ENCODE measurements at places on chromosomes 6 and 20. TPM values are rescaled to one million over a fixed set of nuclear protein-coding genes. Genes with fewer than 3 reads are reported as not detected.

- no peak for DNase-seq
Measured at GRCh38 chr20:6864740-6865139, 97.3 kb downstream of the BMP2 start.

GRCh38 chr20:59748619-59749191 lies 144.4 kb downstream of the PHACTR3 start:
- DNase-seq: no peak

GRCh38 chr6:168756009-168756634 lies 315.1 kb downstream of the SMOC2 start:
- no peak for DNase-seq

GRCh38 chr6:170276369-170277057 lies 14.4 kb downstream of the DLL1 start:
- DNase-seq: peak; percentile 71

DNA sequence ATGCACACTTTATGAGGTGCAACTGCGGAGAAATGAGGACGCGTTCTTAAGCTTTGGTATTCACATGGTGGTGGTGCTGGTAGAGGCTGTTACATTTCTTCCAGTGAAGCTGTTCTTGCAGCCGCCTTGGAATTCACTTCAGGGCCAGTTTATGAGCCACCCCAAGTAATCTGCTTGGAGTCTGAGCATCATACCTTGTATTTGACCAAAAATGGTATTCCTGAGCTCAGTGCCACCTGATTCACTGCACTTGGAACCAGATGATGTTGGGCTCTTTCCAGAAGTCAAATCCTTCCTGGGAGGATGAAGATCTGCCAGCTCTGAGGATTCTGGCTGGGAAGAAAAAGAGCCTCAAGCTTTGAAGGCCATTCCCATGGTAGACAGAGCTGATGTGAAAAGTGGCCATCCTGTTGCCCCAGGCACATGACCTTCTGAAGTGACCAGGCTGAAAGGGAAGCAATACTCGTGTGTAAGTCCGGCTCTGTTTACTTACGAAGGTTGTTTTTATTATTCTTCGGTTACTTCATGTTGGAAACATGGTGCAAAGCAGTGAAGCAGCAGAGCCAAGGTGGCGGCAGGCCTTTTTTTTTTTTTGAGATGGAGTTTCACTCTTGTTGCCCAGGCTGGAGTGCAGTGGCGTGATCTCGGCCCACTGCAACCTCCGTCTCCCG lies 7.7 kb downstream of the MANBAL start:
- DNase-seq: no peak

GRCh38 chr6:44065443-44066140 lies 61.7 kb downstream of the MRPL14 start:
- no peak for DNase-seq

GRCh38 chr6:133834472-133835170 lies 54.3 kb upstream of the TCF21 start:
- no peak for DNase-seq

DNA sequence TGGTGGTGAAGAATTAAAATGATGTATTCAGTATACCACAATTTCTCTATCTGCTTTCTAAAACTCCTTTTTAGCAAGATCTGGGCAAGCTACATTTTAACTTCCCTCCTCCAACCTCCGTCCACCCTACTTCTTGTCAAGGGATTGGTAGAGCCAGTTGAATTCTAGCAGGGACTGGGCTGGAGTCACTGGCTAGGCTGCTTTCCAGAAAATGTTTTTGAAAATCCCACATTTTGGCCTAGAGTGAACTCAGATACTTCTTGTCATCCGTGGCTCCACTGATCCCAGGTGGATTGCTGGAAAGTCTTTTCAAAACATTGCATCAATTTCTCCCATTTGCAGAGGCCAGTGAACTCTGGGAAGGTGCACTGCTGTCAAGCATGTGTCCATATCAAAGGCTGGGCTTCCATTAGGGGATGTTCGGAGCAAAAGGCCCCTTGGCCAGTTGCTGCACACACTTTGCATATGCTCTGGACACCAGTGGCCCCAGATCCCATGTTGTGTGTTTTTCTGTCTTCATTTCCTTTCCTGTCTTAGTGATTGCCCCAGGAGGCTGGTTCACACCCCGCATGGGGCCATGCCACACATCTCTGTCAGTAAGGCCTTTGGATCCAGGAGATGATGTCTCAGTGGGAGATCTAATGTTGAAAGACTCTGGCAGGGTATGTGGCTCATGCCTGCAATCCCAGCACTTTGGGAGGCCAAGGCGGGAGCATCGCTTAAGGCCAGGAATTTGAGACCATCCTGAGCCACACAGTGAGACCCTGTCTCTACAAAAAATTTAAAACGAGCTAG lies 11.3 kb upstream of the KCNK16 start:
- no peak for DNase-seq

DNA sequence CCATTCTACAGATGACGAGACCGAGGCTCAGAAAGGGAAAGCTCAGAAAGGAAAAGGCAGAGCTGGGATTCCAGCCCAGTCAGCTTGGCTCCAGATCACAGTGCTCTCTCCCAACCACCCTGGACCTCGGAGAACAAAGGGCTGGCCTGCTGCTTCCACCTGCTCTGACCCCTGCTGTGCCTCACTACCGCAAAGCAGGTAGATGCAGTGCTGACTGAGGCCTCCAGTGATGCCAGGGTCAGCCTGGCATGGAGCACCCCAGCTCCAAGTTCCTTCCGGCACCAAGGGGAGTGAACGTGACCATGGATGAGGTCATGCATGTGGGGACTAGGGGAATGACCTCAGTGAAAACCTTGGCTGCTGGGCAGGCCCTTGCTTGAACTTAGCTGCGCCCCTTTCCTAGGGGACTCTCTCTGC lies 20.7 kb upstream of the TLDC2 start:
- no peak for DNase-seq

DNA sequence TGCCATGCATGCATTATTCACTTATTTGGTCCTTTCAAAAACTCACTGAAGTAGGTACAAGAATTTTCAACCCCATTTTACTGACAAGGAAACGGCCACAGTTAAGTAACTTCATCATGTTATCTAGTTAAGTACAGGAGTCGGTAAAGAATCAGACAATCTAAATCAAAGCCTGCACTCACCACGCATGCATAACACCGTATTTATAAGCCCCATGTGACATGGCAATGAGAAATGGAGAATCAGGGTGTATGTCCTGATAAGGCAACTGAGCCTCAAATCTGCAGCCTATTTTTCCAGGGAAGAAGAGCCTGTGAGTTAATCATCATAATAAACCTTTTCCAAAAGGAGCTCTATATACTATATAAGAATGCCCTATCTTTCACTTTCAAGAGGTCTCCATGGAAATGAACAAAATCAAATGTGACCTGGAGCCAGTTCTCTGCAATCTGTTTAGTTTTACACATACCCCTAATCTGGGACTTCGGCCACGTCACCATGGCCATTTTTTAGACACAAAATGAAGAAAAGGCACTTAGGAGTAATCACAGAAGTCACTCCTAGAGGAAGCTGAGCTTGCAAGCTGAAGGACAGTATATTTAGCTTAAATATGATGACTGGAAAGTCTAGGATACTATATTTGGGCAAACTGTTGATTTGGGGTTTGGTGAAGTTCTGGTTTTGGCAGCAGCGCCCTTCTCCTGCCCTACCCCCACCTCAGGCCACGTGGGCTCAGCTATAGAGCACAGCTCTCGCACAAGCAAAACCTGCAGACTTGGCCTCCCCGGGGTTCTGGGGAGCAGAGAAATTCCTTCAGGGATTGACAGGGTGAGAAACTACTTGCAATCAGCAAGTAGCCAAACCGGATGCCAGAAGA lies 19.2 kb downstream of the TRAM2 start:
- DNase-seq: no peak

- DNase-seq: no peak
Measured at GRCh38 chr6:14540810-14541540, 423.4 kb downstream of the CD83 start.

DNA sequence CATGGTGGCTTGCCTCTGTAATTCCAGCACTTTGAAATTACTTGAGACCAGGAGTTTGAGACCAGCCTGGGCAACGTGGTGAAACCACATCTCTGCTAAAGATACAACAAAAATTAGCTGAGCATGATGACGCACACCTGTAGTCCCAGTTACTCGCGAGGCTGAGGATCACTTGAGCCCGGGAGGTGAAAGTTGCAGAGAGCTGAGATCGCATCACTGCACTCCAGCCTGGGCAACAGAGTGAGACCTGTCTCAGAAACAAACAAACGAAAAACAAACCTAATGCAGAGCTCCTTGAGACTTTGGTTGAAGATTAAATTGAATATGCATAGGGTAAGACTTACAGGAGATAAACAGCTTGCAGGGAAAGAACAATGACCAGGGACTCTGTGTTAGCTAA lies 80.8 kb downstream of the SCAF8 start:
- DNase-seq: no peak

GRCh38 chr6:34489207-34489805 lies 23.4 kb downstream of the PACSIN1 start:
- no peak for DNase-seq

DNA sequence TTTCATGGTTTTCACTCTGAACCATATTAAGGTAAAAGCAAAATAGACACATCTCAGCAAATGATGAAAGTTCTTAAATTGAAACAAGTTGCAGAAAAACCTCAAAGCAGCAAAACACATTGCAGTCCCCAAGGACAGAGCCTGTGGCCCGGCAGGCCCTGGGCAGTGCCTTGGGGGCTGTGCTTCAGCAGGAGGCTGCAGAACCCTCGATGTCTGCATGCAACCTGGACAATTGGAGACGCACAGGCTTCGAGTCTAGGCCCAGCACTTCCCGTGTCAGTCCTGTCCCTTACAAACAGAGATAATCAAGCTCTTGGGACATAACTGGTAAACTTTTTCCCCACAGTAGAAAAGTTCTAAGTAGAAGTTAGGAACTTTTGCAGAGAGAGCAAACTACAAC lies 9.2 kb downstream of the PYGB start:
- no peak for DNase-seq

DNA sequence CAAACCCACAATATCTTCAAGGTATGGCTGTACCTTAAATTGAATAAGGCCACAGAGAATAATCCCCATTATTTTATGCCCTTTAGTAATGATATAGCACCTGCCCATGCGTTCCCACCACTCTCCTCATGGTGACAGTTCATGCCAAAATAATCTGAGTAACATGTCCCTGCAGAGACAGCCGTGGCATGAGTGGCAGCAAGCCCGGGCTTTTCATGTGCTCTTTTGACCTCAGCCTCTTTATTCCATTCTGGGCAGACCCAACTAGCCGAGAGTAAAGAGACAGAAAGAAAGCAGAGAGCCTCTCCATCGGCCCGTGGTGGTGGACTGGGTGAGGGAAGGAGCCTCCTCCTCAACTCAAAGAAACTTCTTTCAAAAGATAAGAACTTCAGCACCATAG lies 19.9 kb upstream of the POPDC3 start:
- no peak for DNase-seq

DNA sequence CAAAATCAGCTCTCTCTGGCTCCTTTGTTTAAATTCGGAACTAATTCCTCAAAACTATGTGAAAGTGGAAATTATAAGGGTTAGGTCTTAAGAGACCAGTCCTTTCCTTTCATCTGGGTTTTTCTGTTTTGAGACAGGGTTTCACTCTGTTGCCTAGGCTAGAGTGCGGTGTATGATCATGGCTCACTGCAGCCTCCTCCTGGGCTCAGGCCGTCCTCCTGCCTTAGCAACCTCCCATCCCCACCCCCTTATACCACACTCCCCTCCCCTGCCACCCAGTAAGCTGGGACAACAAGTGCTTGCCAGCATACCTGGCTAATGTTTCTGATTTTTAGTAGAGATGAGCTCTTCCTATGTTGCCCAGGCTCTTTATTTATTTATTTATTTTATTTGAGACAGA lies 12.8 kb upstream of the SSR1 start:
- DNase-seq: no peak

GRCh38 chr20:37992802-37993409 lies 40.4 kb downstream of the TTI1 start:
- DNase-seq: no peak

DNA sequence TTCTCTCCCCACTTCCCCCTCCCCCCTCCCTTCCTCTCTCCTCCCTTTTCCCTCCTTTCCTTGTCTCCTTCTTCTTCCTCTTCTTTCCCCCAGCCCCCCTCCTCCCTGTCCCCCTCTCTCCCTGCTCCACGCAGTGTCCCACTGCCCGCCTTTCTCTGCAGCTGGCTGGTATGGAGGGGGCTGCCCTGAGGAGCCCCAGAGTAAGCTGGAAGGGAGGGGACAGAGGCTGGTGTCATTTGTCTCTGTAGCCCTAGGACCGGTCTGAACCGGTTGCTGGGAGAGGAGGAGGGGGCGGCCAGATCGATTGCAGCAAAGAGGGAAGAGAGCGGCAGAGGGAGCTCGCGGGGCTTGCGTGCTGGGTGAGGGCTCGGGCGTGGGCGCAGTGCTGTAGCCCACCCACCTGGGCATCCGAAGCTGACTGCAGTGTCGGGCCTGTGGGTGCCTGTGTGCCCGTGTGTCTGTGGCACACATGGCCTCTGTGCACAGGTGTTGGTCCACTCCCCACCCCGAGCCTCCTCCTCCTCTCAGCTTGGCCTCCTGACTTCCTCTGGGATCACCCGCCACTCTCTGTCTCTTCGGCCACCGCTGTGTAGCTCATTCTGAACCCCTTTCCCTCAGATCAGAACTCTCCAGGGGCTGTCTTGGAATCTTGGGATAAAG lies 50.6 kb downstream of the SRC start:
- DNase-seq: no peak

GRCh38 chr6:41637194-41638001 lies 870 bp upstream of the MDFI start:
- DNase-seq: no peak

The POM121L2 gene
- total RNA-seq: not detected

The PREX1 gene
- total RNA-seq: 16.6 TPM

The TUBB2A gene
- total RNA-seq: 42.6 TPM

The SLC17A2 gene
- not detected for total RNA-seq

The THEMIS gene
- total RNA-seq: 3.8 TPM

The PHF20 gene
- total RNA-seq: 23.1 TPM

The WFDC12 gene
- total RNA-seq: not detected

The METTL24 gene
- 5.4 TPM for total RNA-seq

The CST2 gene
- not detected for total RNA-seq
